Activated T-helper 2 cell treated with anti-CD3 and anti-CD28 coated beads, Interferon-gamma antibody, Interleukin-2, Interleukin-4, amounts not matched to agents 10 μg/mL and 5 μg/mL and 100 μg/mL, durations not matched to agents 14 hours and 24 hours and 36 hours (primary cell): ENCODE measurements at places on chromosomes 2 and 18. TPM values are rescaled to one million over a fixed set of nuclear protein-coding genes. Genes with fewer than 3 reads are reported as not detected.

DNA sequence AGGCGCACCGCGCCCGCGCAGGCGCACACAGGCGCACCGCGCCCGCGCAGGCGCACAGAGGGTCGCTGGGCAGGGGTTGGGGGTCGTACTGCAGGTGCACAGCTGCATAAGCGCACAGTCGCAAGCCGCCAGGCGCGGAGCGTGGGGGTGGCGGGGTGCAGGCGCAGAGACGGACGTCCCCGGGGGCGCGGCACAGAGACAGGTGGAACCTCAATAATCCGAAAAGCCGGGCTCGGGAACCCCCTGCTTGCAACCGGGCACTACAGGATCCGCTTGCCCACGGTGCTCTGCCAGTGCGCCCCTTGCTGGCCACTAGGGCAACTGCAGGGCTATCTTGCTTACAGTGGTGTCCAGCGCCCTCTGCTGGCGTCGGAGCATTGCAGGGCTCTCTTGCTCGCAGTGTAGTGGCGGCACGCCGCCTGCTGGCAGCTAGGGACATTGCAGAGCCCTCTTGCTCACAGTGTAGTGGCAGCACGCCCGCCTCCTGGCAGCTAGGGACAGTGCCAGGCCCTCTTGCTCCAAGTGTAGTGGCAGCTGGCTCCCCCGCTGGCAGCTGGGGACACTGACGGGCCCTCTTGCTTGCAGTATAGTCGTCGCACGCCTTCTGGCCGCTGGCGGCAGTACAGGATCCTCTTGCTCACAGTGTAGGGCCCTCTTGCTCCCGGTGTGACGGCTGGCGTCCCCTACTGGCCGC lies 34.9 kb downstream of the FAM110C start:
- peaks cover 15% of the 10 kb centered on the region for H3K4me1 ChIP-seq
- H3K4me3 ChIP-seq: no peak overlapping the region
- H3K27me3 ChIP-seq: peaks cover 2% of the 10 kb centered on the region
- peak; percentile 47 for DNase-seq

DNA sequence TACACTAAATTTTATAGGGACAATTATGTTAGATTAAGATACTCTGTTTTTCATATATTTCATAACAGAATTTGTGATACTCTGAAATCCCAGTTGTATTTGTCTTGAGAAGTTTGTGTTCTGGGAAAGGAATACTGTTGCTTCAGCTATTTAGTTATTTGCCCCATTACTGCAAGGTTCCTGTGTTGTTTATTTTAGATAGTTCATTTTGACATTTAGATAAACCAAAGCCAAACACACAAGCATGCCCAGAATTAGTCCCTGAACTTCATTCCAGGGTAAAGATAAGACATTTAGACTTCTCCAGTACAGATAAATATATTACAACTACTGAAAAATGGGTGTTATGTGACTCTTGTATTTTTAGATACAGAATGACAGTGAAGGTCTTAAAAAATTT lies 74.7 kb downstream of the BMPR2 start:
- H3K27me3 ChIP-seq: no peaks in the 10 kb centered on the region
- no peak for DNase-seq
- no peak overlapping the region for H3K4me3 ChIP-seq

- no peaks in the 10 kb centered on the region for H3K27me3 ChIP-seq
- DNase-seq: no peak
- H3K36me3 ChIP-seq: no peaks in the 10 kb centered on the region
- no peak overlapping the region for H3K27ac ChIP-seq
- no peak overlapping the region for H3K4me3 ChIP-seq
- H3K4me1 ChIP-seq: no peaks in the 10 kb centered on the region
Observed at GRCh38 chr2:121895723-121896571, 140.5 kb downstream of the TSN start.

ZNF396 gene
- total RNA-seq: 0.25 and 0.32 TPM in 2 replicates

REEP1 gene
- 0.62 and 0.71 TPM in 2 replicates for total RNA-seq

- no peaks in the 10 kb centered on the region for H3K27me3 ChIP-seq
- peak; percentile 8 for DNase-seq
- no peaks in the 10 kb centered on the region for H3K36me3 ChIP-seq
- H3K4me3 ChIP-seq: no peak overlapping the region
Observed at GRCh38 chr2:78979380-78980151, 45.9 kb upstream of the REG3G start.

DNA sequence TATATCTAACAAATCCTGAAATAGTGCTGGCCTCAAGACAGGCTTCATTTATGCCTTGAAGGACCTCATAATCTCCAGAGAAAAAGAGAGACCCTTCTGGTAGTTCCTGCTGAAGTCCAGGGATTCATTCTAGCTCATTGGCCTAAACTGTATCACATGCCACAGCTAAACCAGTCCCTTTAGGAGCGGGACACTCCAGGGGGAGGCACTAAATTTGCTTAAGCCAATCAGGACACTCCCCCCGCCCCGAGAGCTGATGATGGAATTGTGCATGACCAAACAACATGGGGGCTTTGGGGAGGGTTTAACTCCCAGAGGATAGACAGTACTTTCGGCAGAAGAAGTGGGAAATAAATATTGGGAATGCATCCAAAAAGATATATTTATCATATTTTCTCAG lies 36.4 kb upstream of the CXCR4 start:
- DNase-seq: no peak
- peaks cover 28% of the 10 kb centered on the region for H3K27me3 ChIP-seq
- H3K36me3 ChIP-seq: no peaks in the 10 kb centered on the region
- peaks cover 13% of the 10 kb centered on the region for H3K4me1 ChIP-seq
- H3K4me3 ChIP-seq: no peak overlapping the region
